ENCODE measurements at places on chromosomes 5 and 9.

GRCh38 chr9:129567842-129568559 is 52.9 kb downstream of the C9orf50 start:
- H3K4me1 ChIP-seq: peaks cover 19% of the 10 kb centered on the region
- H3K27me3 ChIP-seq: peaks cover 5% of the 10 kb centered on the region
- H3K4me3 ChIP-seq: no peak overlapping the region
- no peaks in the 10 kb centered on the region for H3K36me3 ChIP-seq
- no peak overlapping the region for H3K27ac ChIP-seq

GRCh38 chr9:98794802-98795201 is 1.6 kb downstream of the ANKS6 start:
- peak overlapping the region; percentile 60 for H3K4me3 ChIP-seq
- H3K27me3 ChIP-seq: no peaks in the 10 kb centered on the region
- H3K4me1 ChIP-seq: peaks cover 13% of the 10 kb centered on the region
- H3K36me3 ChIP-seq: no peaks in the 10 kb centered on the region

- no peak for DNase-seq
- no peaks in the 10 kb centered on the region for H3K27me3 ChIP-seq
- H3K4me3 ChIP-seq: no peak overlapping the region
- no peak overlapping the region for H3K27ac ChIP-seq
- H3K36me3 ChIP-seq: no peaks in the 10 kb centered on the region
- no peaks in the 10 kb centered on the region for H3K4me1 ChIP-seq
These were observed 1786.4 kb upstream of the WWC1 start for GRCh38 chr5:166505067-166505466.

DNA sequence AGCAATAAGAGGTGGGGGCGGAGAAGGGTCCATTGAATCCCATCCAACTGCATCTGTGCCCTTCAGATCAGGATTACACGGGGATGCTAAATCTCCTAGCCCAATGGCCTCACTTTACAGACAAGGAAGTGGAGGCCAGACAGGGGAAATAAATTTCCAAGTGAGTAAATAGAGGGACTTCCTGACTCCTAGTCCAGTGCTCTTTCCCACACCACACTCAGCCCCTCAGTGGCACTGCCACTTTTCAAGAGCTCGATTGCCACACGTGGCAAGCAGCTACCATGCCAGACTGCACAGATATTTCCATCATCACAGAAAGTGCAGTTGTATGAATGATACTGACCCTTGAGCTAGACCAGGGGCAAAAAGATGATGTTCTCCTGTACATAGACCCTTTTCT is 8.2 kb upstream of the TNIP1 start:
- no peaks in the 10 kb centered on the region for H3K27me3 ChIP-seq
- no peaks in the 10 kb centered on the region for H3K36me3 ChIP-seq
- no peak for DNase-seq
- no peak overlapping the region for H3K4me3 ChIP-seq

DNA sequence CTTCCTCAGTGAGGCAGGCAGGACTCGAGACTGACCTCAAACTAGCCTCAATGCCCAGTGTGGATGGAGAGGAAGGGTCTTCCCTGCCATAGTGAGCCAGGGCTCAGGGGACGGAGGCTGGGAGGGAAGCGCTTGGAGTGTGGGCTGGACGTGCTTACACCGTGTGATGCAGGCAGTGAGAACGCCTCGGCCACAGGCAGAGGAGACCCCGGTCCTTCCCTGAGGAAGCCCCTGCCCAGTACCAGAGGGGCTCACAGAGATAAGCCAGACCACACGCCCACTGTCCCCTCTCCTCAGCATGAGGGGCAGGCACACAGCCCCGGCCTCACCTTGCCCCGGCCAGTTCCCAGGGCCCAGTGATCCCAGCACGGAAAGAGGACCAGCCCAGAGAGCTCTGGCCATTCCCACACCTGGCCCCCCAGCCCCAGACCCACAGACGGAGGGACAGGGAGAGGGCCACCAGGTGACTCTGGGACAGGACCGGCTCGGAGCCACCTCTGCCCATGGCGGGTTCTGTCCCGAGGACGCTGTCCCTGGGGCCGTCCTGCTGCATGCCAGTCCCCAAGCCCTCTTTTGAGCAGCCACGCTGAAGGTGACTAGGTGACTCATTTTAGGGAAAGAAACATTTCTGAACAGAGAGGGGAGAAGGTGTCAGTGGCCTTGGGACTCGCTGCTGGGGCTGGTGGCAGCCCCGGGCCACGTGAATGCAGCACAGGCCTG is 6.0 kb upstream of the NSMF start:
- DNase-seq: no peak
- no peak overlapping the region for H3K27ac ChIP-seq
- no peaks in the 10 kb centered on the region for H3K27me3 ChIP-seq
- H3K4me1 ChIP-seq: peaks cover 37% of the 10 kb centered on the region
- H3K4me3 ChIP-seq: no peak overlapping the region
- H3K36me3 ChIP-seq: no peaks in the 10 kb centered on the region

DNA sequence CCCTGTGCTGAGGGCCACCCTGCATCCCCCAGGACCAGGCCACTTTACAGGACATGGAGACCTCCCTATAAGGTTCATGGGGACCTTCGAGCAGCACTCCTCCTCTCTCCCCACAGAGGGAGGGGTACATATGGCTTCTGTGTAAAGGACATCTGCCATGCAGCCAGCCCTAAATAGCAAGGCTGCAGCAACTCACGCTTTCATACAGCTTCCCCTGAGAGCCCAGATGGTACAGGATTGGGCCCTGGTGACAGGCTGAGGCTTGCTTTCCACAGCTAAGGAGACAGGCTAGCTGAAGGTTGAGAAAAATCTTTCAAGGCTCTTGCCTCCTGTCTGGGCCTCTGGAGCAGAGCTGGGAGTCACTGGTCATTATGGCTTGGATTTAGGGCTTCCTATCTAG is 147.0 kb upstream of the ZNF366 start:
- no peak overlapping the region for H3K27ac ChIP-seq
- no peaks in the 10 kb centered on the region for H3K27me3 ChIP-seq
- no peaks in the 10 kb centered on the region for H3K4me1 ChIP-seq
- no peak overlapping the region for H3K4me3 ChIP-seq
- no peaks in the 10 kb centered on the region for H3K36me3 ChIP-seq
- no peak for DNase-seq

DNA sequence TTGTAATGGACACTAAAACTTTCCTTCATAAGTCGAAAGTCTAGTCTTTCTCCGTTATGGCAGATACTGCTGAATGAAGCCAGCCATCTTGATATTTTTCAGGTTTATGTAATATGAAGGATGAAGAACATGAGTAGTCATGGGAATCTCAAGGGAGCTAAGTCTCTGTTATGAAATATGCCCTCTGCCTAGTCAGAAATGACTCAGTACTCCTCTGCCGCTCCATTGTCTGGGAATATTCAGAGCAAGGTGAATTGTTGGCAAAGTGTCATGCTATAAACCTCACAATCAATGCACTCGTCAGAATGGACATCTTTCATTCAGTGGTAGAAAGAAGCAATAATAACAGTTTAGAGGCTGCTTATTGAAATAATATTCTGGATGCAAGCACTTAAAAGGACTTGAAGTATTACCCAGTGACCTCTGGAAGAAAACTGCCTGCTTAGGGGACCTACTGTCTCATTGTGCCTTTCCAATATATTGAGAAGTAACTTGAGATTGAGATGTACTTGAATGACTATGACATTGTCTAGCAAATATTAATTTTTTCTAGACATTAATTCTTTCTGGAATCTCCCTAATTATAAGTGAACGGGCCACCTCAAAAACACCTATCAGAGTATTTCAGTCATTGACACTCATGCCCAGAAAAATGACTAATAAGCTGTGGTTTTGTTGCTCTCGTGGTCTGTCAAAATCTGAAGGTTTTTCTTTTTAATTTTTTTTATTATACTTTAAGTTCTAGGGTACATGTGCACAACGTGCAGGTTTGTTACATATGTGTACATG is 1011.5 kb upstream of the ACO1 start:
- no peaks in the 10 kb centered on the region for H3K36me3 ChIP-seq
- no peak overlapping the region for H3K27ac ChIP-seq
- no peaks in the 10 kb centered on the region for H3K27me3 ChIP-seq
- no peak for DNase-seq
